Colonic mucosa (tissue), 4 donors: ENCODE measurements at places on chromosomes 7 and 10. TPM values are rescaled to one million over a fixed set of nuclear protein-coding genes. Genes with fewer than 3 reads are reported as not detected.

DNA sequence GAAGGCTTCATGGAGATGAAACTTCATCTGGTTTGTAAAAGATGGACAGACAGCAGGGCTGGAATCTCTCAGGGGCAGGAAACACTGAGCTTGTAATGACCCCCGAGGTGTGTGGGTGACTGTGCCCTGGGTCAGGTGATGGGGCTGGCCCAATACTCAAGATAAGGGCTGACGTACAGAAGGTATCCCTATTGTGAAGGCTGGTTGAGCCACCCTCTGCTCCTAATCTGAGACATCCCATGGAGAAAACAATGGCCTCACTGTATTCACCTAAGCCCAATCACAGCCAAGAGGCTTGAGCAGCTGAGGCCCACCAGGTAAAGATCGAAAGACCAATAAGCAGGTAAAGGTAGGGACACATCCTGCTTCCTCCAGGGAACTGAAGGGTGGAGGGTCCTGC, 34.8 kb upstream of the NUB1 start:
- no peak overlapping the region for H3K27ac ChIP-seq
- peaks cover 7% of the 10 kb centered on the region for H3K4me1 ChIP-seq
- H3K4me3 ChIP-seq: no peak overlapping the region
- no peak for DNase-seq

DNA sequence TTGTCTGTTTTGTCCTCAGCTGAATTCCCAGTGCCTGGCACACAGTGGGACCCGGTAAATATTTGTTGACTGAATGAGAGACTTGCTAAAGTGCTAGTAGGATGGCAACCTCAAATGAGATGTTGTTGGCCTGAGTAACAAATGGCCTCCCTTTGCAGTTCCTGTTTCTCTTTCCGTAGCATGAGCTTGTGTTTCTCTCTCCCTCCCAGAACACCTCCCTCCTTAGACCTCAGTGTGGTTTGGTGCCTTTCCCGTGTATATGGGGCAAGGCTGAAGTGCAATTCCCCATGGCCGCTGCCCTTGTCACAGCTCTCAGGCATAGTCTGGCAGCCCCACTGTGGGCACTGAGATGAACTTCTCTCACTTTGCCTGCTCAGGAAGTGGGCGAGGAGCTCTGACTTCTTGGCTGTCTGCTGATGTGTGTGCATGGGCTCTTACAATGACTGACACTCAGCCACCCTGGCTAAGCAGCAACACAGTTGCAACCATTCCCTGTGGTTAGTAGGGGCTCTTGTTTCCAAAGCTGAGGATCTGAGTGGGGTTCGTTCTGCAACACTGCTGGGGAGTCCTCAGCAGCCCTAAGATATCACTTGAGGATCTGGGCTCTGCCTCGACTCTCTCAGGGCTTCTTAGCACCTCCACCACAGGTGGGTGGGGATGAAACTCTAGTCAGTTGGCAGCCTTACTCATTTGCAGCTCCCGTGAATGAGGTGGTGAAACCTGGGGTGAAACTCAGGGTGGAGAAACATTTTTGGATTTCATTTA, 136.1 kb downstream of the ICA1 start:
- H3K4me3 ChIP-seq: no peak overlapping the region
- peak; percentile 25 for DNase-seq
- H3K27ac ChIP-seq: peak overlapping the region; percentile 6
- H3K27me3 ChIP-seq: no peaks in the 10 kb centered on the region
- H3K4me1 ChIP-seq: no peaks in the 10 kb centered on the region

DNA sequence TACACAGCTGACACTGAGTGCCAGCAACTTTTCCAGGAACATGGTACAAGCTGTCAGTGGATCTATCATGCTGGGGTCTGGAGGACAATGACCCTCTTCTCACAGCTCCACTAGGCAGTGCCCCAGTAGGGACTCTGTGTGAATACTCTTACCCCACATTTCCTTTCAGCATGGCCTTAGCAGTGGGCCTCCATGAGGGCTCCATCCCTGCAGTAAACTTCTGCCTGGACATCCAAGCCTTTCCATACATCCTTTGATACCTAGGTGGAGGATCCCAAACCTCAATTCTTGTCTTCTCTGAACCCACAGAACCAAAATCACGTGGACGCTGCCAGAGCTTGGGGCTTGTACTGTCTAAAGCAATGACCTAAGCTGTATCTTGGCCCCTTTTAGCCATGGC, 116.8 kb downstream of the IQUB start:
- no peaks in the 10 kb centered on the region for H3K4me1 ChIP-seq
- DNase-seq: no peak
- H3K36me3 ChIP-seq: no peaks in the 10 kb centered on the region
- H3K27ac ChIP-seq: no peak overlapping the region
- H3K4me3 ChIP-seq: no peak overlapping the region
- H3K27me3 ChIP-seq: no peaks in the 10 kb centered on the region

GRCh38 chr10:50853557-50853956, 31.9 kb downstream of the A1CF start:
- H3K27me3 ChIP-seq: no peaks in the 10 kb centered on the region
- no peaks in the 10 kb centered on the region for H3K36me3 ChIP-seq
- DNase-seq: no peak
- H3K4me1 ChIP-seq: no peaks in the 10 kb centered on the region
- no peak overlapping the region for H3K27ac ChIP-seq

PCLO gene
- 8.8 TPM for total RNA-seq

GRCh38 chr10:102678842-102679289, 34.6 kb downstream of the TRIM8 start:
- no peaks in the 10 kb centered on the region for H3K36me3 ChIP-seq
- H3K4me1 ChIP-seq: peaks cover 17% of the 10 kb centered on the region
- no peaks in the 10 kb centered on the region for H3K27me3 ChIP-seq
- H3K4me3 ChIP-seq: no peak overlapping the region
- H3K27ac ChIP-seq: no peak overlapping the region
- DNase-seq: peak; percentile 70

CALML3 gene
- 0.40 TPM for total RNA-seq

DNA sequence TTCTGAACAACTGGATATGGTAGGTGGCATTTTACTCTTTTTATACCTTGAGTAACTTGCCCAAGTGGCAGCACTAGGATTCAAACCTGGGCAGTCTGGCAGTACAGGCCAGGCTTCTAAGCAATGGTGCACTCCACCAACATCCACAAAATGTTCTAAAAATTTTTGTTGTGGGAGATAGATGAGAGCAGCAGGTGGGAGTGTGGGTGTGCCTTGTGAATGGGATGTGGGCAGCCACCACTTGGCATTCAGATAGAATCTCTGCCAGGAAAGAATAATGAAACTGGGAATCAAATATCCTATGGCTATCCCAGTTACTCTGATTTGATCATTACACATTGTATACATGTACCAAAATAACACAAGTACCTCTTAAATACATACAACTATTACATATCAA, 810.7 kb downstream of the MAGI2 start:
- H3K4me1 ChIP-seq: no peaks in the 10 kb centered on the region
- H3K4me3 ChIP-seq: no peak overlapping the region
- no peaks in the 10 kb centered on the region for H3K36me3 ChIP-seq
- no peak overlapping the region for H3K27ac ChIP-seq
- H3K27me3 ChIP-seq: no peaks in the 10 kb centered on the region

- no peak for DNase-seq
- H3K36me3 ChIP-seq: no peaks in the 10 kb centered on the region
- no peaks in the 10 kb centered on the region for H3K27me3 ChIP-seq
- no peak overlapping the region for H3K27ac ChIP-seq
- H3K4me1 ChIP-seq: no peaks in the 10 kb centered on the region
These were observed 649.4 kb downstream of the SUGCT start for GRCh38 chr7:40784176-40784575.

DNA sequence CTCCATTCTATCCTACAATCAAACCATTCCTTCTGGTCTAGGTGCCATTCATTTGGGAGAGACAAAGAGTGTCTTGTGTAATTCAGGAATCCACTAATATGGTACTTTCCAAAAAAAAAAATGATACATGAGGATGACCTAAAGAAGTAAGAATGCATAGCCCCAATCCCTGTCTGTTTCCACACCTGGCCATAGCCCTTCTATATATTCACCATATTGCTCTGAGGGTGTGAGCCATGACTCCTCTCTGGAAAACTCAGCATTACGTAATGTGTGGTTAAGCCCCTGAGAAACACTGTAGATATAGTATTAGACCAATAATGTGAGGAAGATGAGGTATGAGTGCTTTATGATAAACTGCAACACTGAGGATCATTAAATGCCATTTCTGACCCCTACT, 592.7 kb downstream of the INHBA start:
- H3K27ac ChIP-seq: no peak overlapping the region
- no peak for DNase-seq
- no peaks in the 10 kb centered on the region for H3K36me3 ChIP-seq
- no peaks in the 10 kb centered on the region for H3K4me1 ChIP-seq
- no peak overlapping the region for H3K4me3 ChIP-seq
- H3K27me3 ChIP-seq: no peaks in the 10 kb centered on the region

DNA sequence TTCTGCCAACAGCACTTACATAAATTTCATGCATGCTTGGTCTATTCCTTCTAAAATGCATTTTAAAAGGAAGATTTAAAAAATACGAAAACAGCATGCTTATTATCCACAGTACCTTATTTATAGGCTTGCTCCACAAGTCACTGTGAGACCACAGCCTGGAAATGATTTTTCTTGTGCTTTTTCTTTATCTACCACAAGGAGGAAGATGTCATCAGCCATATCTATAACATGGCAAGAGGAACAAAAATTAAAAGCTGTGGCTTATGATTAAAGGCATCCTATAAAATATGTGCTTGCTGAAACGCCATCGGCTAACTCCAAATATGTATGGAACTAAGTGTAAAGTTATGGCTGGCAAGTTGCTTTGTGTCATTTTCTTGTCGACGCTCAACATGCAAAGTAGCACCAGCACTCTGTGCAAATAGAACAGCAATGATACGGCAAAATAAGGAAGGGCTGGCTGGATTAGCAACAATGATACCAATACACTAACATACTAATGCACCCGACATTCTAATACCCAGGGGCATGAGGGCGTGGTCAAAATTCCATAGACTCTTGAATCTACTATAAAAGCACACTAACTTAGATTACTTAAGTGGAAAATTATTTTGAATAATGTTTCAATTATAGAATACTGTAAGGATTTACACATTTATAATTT, 41.2 kb upstream of the AKR1E2 start:
- H3K27me3 ChIP-seq: no peaks in the 10 kb centered on the region
- no peak overlapping the region for H3K27ac ChIP-seq
- H3K36me3 ChIP-seq: no peaks in the 10 kb centered on the region
- DNase-seq: no peak
- no peak overlapping the region for H3K4me3 ChIP-seq
- H3K4me1 ChIP-seq: no peaks in the 10 kb centered on the region

GPC2 gene
- total RNA-seq: 4.0 TPM

SRRM3 gene
- total RNA-seq: 0.64 TPM

ZNRF2 gene
- total RNA-seq: 42.4 TPM

ACSM6 gene
- not detected for total RNA-seq

TRIP6 gene
- 34.8 TPM for total RNA-seq

- H3K4me1 ChIP-seq: no peaks in the 10 kb centered on the region
- H3K36me3 ChIP-seq: no peaks in the 10 kb centered on the region
These were observed 106.4 kb upstream of the GJD4 start for GRCh38 chr10:35498693-35499092.

UBE2H gene
- total RNA-seq: 65.8 TPM

GRCh38 chr7:67566101-67566500, 569.5 kb downstream of the TYW1 start:
- no peak for DNase-seq
- no peaks in the 10 kb centered on the region for H3K36me3 ChIP-seq
- no peak overlapping the region for H3K4me3 ChIP-seq
- no peaks in the 10 kb centered on the region for H3K27me3 ChIP-seq
- no peaks in the 10 kb centered on the region for H3K4me1 ChIP-seq

VSTM4 gene
- 3.1 TPM for total RNA-seq

GRCh38 chr10:93600446-93601145, 439 bp downstream of the RBP4 start:
- DNase-seq: peak; percentile 41
- no peak overlapping the region for H3K27ac ChIP-seq
- no peaks in the 10 kb centered on the region for H3K4me1 ChIP-seq
- H3K36me3 ChIP-seq: no peaks in the 10 kb centered on the region
- H3K27me3 ChIP-seq: peaks cover 9% of the 10 kb centered on the region
- peak overlapping the region; percentile 45 for H3K4me3 ChIP-seq

GPR22 gene
- total RNA-seq: not detected

DNA sequence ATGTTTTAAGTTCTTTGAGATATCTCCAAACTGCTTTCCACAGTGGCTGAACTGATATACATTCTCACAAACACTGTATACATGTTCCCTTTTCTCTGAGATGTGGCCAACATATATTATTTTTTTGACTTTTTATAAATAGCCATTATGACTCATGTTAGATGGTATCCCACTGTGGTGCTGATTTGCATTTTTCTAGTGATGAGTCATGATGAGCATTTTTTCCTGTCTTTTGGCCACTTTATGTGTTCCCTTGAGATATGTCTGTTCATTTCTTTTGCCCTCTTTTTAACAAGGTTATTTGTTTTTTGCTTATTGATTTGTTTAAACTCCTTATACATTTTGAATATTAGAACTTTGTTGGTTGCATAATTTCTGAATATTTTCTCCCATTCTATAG, 1055.1 kb downstream of the NXPH1 start:
- no peaks in the 10 kb centered on the region for H3K36me3 ChIP-seq
- no peaks in the 10 kb centered on the region for H3K4me1 ChIP-seq
- H3K27ac ChIP-seq: no peak overlapping the region
- H3K4me3 ChIP-seq: no peak overlapping the region
- no peak for DNase-seq

- H3K36me3 ChIP-seq: no peaks in the 10 kb centered on the region
- peak overlapping the region; percentile 34 for H3K27ac ChIP-seq
- no peaks in the 10 kb centered on the region for H3K27me3 ChIP-seq
- peak; percentile 44 for DNase-seq
- H3K4me3 ChIP-seq: peak overlapping the region; percentile 91
These were observed 452 bp upstream of the RPP30 start for GRCh38 chr10:90871279-90871765.

ZMIZ2 gene
- 61.8 TPM for total RNA-seq

CCDC172 gene
- not detected for total RNA-seq

GRCh38 chr7:137590756-137591305, 247.3 kb upstream of the PTN start:
- H3K27ac ChIP-seq: no peak overlapping the region
- H3K4me1 ChIP-seq: no peaks in the 10 kb centered on the region
- no peaks in the 10 kb centered on the region for H3K36me3 ChIP-seq
- H3K4me3 ChIP-seq: no peak overlapping the region

MMRN2 gene
- 7.4 TPM for total RNA-seq

HOGA1 gene
- total RNA-seq: 0.49 TPM

HTR5A gene
- total RNA-seq: not detected

DNA sequence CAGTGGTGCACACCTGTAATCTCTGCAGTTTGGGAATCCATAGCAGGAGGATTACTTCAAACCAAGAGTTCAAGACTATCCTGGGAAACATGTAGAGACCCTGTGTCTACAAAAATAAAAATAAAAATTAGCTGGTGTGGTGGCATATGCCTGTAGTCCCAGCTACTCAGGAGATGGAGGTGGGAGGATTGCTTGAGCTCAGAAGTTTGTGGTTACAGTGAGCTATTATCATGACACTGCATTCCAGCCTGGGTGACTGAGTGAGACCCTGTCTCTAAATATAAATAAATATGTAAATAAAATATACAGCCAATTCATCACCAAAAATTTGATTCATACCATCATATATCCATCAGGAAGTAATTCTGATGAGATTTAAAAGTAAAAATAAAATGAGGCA, 60.9 kb downstream of the ANKRD7 start:
- no peak for DNase-seq
- no peak overlapping the region for H3K4me3 ChIP-seq
- H3K36me3 ChIP-seq: no peaks in the 10 kb centered on the region
- no peak overlapping the region for H3K27ac ChIP-seq
- H3K4me1 ChIP-seq: no peaks in the 10 kb centered on the region
- no peaks in the 10 kb centered on the region for H3K27me3 ChIP-seq

GHRHR gene
- total RNA-seq: not detected
